ENCODE measurements at places on chromosomes 5 and 9.

GRCh38 chr9:90035471-90035870, 430.7 kb downstream of the GADD45G start:
- no peak for DNase-seq

DNA sequence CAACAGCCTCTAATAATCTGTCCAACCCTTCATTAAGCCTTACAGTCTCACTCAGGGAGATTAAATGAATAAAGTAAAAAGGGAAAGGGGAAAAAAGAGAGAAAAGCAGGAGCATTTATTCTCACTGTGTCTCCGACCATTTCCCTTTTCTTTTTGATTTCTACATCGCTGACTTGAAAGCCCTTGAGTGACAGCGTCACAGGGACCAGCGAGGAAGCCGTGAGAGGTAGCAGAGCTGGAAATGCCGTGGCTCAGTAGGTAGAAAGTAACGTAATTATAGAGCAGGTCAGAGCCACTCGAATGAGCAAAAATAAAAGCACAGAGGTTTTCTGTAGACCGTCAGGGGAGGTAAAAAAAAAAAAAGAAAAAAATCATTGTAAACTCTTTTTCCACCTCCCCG, 52.4 kb downstream of the ASS1 start:
- no peak for DNase-seq

DNA sequence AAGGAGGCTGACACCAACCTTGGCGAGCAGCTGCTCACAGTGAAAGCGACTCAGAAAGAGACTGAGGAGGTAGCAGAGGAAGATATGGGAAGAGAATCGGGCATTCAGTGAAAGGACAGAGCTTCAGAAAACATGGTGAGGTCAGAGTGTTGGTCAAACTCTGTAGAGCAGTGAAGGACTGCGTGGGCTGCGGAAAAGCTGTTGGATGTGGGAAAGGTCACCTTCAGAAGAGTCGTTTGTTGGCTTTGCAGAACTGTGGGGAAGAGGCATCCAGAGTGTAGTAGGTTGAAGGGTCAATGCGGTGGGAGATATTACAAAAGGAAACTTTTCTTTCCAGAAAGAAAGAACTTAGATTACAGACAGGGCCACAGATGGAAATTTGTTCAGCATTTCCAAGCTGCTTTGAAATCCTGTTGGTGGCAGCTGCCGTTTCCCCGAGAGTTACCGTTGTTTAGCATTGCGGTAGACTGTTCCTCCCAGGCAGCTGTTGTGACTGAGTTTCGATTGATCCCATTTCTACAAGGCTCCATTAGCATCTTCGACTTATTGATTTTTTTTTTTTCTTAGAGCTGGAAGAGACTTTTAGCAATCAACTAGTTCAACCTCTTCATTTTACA, 58.3 kb upstream of the AFAP1L1 start:
- no peak for DNase-seq

DNA sequence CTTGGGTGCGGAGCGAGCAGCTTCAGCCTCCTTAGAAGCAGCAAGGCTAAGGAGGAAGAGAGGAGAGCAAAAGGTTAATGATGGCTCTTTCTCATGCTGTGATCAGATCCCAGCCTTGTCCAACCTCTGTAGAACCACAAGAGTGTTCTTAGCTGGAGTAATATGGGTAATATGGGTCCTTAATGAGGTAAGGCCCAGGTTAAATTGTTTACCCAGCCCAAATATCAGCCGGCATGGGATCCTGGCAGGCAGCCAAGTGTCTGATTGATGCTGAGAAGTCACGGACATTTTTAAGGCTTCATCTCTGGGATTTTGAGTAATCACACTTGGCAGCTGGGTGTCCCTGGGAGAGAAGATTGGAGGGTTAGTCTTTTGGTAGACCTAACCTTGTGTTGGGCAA, 32.3 kb downstream of the GLRA1 start:
- no peak for DNase-seq

- DNase-seq = peak; percentile 13
Observed at GRCh38 chr5:89351222-89351621, 468.2 kb upstream of the MEF2C start.

Data from AG20443 (cell line).